ENCODE measurements at places on chromosomes 11 and 22.

GRCh38 chr11:30960387-30960992 lies 374.3 kb upstream of the MPPED2 start:
- no peak for DNase-seq

DNA sequence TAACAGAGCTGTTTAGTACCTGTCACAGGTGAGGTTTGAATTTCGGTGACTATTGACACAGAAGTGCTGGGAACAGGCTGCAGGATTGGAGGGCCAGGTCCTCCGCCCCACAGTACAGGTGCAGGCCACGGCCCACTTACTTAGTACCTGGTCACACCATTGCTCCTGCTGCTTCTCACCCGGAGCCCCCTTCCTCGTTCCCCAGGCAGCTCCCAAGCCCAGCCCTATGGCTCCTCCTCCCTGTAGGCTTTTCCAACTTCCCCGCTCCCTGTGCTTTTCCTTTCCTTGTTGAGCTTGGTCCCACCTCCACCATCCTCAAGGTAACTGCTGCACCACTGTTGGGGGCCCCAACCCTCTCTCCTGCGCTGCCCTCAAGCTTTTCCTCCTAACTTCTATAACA lies 27.9 kb upstream of the ANO1 start:
- no peak for DNase-seq

DNA sequence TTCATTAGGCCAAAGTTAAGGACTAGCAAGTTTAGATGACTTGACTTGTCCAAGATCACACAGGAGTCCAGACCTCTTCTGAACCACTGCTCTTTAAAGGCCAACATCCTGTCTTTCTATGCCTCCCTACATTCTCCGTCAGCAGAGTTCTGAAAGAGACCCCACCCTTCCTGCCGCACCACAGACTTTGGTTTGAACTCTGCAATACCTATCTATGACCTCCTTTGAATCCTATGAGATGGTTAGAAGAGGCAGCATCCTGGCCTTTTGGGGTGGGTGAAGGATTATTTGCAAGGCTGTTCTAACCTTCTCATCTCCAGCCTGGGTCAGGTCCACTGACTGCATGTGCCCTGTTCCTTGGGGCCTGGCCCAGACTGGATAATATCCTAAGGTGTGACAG lies 4.3 kb upstream of the RRM1 start:
- peak; percentile 76 for DNase-seq

DNA sequence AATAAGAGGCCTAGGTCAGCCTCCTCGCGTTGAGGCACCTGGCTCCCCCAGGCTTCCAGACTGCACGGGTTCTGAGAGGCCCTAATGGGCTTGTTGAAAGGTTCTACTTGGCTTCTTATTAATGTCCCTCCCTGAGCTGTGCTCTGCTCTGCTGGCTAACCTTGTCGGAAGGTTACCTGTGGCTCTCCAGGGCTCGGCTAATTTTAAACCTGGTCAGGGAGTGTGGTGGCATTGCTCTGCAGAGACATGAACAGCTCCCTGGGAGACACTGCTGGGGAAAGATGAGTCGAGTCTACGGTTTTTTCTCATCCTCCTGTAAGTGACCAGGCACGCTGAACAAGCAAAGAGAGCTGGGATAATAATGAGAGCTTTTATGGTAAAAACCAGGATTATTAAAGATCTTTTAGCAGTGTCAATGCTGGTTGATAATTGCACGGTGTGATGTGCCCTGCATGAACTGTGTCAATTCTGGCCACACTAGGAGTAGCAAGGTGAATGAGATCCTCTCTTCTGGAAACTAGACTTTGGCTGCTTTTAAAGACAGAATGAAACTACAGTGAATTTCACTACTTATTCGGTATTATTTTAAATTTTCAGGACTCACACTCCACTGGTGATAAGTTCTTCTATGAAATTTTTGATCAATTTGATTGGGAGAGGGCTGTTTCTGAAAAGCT lies 70.7 kb downstream of the TEAD1 start:
- DNase-seq, result no peak

DNA sequence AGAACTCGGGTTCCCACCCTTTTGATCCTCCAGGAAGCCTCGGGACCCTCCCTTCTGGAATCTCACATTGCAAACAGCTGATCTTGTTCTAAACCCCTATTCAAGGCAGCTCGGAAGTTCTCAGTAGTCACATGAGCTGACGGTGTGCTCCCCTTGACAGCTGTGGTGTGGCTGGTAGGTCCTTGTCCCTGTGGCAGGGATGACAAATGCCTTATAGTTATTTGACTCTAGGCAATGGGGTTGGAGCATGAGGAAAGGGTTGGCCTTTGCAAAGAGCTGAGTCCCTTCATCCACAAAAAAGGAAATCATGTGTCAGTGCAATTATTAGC lies 23.6 kb downstream of the EIF4G2 start:
- no peak for DNase-seq

GRCh38 chr11:3191586-3192324 lies 26.6 kb upstream of the OSBPL5 start:
- no peak for DNase-seq

DNA sequence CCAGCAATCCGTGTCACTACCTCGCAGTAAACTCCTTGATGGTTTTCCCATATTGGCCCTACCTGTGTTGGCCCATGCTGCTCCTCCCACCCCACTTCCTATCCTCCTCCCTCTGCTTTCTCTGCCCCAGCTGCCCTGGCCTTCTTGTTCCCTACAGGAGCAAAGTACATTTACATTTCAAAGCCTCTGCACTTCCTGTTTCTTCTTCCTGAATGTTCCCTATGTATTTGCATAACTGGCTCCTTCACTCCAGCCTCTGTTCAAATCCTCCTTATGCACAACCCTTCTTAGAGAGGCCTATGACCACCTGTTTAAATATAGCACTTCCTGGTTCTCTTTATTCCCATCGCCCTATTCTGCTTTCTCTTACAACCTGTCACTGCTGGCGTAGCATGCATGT lies 62.2 kb downstream of the PARVA start:
- DNase-seq, result no peak

GRCh38 chr11:123057661-123058305 lies 4.2 kb downstream of the HSPA8 start:
- DNase-seq, result no peak

- DNase-seq, result no peak
Measured at GRCh38 chr11:124970925-124971324, 16.9 kb downstream of the CCDC15 start.

DNA sequence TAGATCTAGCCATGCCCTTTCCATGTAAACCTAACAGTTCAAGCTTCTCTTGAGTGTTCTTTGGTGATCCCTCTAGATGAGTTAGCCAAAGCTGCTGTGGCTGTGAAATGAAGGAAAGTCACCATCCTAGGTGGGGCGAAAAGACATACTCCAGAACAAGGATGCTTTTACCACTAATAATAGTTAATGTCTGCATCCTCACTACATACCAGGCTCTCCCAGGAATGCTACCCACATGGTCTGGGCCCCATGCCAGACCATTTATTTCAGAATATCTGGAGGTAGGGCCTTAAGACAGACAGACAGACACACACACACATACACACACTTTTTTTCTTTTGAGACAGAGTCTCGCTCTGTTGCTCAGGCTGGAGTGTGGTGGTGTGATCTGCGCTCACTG lies 14.7 kb downstream of the ABTB2 start:
- no peak for DNase-seq

- no peak for DNase-seq
Measured at GRCh38 chr11:94787801-94788200, 19.6 kb downstream of the AMOTL1 start.

DNA sequence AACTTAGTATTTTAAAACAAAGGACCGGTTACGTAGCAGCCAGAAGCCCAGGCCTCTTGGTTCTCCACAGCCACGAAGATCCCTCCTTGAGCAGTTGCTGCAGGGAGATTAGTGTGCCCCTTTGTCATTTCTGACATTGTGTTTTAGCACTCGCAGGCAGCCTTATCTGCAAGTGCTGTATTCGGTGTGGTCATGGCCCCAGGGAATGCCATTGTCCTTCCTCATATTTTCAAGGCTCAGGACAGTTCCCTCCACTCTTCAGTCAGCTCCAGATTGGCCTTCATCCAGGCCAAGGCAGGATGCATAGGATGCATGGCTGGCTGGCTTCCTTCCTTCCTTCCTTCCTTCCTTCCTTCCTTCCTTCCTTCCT lies 88.5 kb downstream of the ZBTB16 start:
- no peak for DNase-seq

- DNase-seq, result no peak
Measured at GRCh38 chr11:95586661-95587060, 202.9 kb downstream of the FAM76B start.

- no peak for DNase-seq
Measured at GRCh38 chr11:97516688-97517087, 1126.9 kb downstream of the JRKL start.

GRCh38 chr11:120389693-120390584 lies 53.7 kb downstream of the ARHGEF12 start:
- DNase-seq, result no peak

DNA sequence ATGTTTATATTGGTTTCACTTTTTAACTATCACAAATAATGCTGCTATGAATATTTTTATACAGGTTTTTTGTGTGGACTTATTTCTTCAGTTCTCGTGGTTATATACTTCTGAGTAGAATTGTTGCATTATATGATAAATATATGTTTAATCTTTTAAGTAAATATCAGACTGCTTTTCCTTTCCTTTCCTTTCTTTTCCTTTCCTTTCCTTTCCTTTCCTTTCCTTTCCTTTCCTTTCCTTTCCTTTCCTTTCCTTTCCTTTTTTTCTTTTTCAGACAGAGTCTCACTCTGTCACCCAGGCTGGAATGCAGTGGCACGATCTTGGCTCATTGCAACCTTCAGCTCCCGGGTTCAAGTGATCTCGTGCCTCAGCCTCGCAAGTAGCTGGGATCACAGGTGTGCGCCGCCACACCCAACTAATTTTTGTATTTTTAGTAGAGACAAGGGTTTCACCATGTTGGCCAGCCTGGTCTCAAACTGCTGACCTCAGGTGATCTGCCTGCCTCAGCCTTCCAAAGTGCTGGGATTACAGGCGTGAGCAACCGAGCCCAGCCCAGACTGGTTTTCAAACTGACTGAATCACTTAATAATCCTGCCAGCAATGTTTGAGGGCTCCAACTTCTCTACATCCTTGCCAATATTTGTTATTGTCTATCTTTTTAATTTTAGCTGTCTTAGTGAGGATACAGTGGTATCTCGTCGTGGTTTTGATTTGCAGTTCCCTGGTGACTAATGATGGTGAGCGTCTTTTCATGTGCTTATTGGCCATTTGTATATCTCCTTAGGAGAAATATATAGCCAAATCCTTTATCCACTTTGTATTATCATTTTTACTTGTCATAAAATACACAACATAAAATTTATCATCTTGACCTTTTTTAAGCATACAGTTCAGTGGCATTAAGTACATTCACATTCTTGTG lies 21.9 kb downstream of the HTR3B start:
- DNase-seq, result no peak

DNA sequence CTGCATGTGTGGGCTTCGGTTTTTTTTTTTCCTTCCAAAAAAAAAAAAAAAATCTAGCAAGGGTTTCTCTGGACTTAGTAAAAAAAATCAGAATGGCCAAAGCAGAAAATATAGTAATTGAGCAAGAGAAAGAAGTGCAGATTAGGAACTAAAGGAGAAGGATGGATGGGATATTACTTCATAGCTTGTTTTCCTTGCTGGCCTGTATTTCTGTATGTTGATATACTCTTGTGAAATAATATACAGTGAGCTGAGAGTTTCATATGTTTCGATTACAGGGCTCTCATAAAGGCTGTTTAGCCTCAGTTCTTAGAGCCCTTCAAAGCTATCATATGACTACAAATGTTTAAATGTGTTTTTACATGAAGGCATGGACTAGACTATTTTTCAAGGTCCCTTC lies 34.3 kb upstream of the NFRKB start:
- no peak for DNase-seq

DNA sequence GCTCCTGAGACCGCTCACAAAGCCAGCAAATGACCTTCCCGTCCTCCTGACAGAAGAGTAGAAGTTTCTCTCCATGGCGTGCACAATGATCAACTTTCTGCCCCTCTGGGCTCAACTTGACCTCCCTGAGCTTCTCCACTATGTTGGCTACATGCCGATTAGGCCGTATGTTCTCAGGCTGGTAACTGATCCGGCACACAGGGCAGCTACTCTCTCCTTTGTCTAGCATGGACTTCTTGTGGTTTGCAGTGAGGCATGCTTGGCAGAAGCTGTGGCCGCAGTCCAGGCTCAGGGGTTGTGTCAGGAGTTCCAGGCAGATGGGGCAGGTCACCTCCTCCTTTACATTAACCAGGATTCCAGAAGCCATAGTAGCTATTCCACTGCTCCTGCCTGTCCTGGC lies 5.1 kb downstream of the TRIM5 start:
- DNase-seq, result no peak

DNA sequence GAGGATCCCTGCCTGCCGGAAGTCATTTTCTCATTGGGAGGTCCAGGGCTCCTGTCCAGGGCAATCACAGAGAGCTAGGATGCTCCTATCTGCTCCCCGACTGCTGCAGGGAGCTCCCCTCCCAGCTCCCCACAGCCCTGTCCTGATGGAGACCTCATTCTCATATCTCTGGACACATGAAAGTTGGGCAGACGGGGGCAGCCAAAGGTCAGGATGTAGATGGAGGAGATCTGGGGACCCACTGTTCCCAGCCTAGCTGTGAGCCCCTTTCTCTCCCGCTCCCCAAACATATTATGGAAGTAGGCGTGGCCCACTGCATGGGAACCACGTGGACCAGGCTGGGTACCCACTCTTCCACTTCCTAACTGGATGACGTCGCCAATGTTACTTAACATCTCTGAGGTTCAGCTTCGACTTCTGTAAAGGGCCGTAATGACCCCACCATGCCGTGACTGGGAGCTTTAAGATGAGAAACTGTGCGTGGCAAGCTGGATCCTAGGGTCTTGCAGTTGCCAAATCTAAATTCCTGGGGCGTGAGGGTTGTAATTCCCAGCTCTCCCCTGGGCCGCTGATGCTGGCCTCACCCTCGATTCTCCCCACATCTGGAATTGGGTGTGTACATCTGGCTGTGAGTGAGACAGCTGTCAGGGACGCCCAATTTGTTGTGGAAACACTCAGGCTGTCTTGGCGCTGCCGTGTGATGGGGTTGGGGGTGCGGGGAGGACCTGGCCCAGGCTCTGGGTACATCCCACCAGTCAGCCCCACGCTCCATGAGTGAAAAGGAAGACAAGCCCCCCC lies 1.8 kb downstream of the CDC42EP2 start:
- no peak for DNase-seq

- no peak for DNase-seq
Measured at GRCh38 chr11:112801025-112801816, 160.0 kb upstream of the NCAM1 start.

GRCh38 chr11:68153742-68154141 lies 32.6 kb upstream of the CHKA start:
- DNase-seq, result no peak

GRCh38 chr11:79050786-79051185 lies 390.0 kb downstream of the TENM4 start:
- DNase-seq, result no peak

- no peak for DNase-seq
Measured at GRCh38 chr22:44024288-44024921, at the start of gene PARVB. TSS of gene PARVB (plus strand) at chr22:44024302. CDS start at chr22:44024340, 38 bp downstream.

Data from CD4-positive, alpha-beta memory T cell (primary cell).